ENCODE measurements at places on chromosomes 12 and 14.
A peak's percentile ranks its signal among the peaks of the same experiment; 100 is the strongest.

GRCh38 chr14:106174206-106174605 is 647.8 kb downstream of the TMEM121 start:
- no peak for DNase-seq

- no peak for DNase-seq
Observed at GRCh38 chr12:99722690-99723486, 75.3 kb downstream of the GARIN6 start.

DNA sequence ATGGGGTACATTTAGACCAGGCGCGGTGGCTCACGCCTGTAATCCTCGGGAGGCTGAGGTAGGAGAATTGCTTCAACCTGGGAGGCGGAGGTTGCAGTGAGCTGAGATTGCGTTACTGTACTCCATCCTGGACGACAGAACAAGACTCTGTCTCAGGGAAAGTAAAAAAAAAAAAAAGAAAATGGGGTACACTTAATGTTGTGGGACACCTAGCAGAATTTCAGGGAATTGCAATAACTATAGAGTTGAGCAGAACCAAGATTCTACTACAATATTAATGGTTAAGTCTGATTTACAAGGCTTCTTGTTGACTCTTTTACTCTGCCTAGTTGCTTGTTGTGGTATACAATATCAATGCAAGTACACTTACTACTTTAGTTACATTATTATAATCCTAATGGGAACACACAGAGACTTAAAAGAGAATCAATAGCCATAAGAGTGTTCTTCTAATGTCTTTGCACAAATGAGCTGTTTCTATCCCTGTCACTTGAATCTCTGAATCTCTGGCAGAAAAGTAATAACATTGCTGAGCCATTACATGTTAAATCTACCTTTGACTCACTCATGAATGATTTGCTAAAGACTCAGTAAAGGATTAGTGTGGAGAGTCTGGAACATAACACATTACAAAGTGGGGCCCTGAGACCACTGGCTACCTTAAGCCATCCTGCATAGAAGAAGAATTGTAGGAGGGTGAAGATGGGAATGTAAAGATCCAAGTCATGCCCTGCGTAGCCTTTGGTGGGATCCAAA is 22.7 kb downstream of the BEST3 start:
- no peak for DNase-seq

GRCh38 chr14:53953828-53954550 is 2.6 kb downstream of the BMP4 start:
- DNase-seq, result no peak

- no peak for DNase-seq
Observed at GRCh38 chr12:23356927-23357708, 592.4 kb downstream of the SOX5 start.

DNA sequence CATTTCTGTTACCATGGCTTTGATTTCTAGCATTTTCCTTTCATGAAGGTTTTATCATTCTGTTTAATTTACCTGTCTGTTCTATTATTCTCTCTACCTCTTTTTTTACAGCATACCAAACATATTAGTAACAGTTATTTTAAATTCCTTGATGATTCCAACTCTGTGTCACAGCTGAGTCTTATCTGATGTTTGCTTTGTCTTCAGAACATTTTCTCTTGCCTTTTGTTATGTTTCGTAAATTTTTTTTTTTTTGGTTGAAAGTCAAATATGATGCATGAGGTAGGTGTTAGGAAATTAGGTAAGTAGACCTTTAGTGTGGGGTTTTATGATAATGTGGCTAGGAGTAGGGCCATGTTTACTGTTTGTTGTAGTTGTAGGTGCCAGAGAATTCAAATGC is 496.4 kb downstream of the FOXG1 start:
- DNase-seq, result no peak

DNA sequence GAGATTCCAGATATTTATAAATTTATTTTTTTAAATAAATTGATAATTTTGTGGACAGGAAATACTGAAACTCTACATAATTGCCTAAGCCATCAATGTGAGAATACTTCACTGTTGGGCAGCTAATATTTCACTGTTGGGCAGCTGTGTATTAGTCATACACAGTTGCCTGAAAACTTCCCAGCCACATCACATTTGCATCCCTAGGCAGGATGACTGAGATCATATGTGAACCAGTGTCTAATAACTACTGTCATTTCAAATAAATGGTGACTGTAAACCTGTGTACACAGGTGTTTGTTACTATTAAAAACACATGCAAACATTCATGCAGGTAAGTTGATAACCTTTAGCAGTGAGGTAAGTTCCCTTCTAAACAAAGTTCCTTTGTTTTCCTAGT is 43.9 kb downstream of the TMTC3 start:
- DNase-seq, result peak; percentile 48

DNA sequence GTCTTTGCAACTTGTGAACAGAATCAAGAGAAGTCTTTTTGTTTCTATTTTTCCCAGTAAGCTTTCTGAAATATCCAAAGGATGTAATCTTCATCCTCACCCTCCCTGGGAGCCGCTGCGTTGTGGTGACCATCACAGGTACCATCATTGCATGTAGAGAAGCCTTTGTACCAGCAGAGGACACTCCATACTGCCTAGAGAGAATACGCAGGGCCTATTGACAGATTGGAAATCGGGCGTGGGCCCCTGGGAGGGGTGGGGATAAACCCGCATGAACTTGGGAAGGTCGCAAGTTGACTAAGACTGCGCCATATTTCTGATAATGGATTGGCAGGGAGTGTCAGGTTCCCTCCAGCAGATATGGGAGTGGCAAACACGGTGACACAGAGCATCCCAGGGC is 12.7 kb downstream of the KRT1 start:
- DNase-seq, result no peak

GRCh38 chr12:62772416-62772955 is 162.5 kb downstream of the PPM1H start:
- DNase-seq, result no peak

GRCh38 chr14:37968664-37969240 is 239.0 kb upstream of the SSTR1 start:
- DNase-seq, result no peak

GRCh38 chr12:93176610-93177126 is 201.1 kb upstream of the NUDT4 start:
- DNase-seq, result no peak

DNA sequence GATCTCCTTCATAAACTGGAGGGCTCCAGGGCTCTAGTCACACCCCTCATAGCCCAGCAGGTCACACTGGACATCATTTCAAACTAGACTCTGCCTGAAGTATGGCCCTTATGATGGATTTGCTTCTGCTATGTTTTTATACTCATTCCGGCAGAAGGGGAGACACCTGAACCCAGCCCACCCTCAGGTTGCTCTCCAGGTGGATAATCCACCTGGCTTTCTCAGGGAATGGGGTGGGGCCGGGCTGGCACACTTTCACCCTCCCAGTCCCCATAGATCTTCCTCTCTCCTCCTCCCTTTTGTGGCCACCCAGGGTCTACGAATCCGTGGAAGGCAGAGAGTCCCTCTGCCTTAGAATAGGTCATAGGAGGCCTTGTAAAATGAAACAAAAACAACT is 9.8 kb upstream of the KRT73 start:
- no peak for DNase-seq

DNA sequence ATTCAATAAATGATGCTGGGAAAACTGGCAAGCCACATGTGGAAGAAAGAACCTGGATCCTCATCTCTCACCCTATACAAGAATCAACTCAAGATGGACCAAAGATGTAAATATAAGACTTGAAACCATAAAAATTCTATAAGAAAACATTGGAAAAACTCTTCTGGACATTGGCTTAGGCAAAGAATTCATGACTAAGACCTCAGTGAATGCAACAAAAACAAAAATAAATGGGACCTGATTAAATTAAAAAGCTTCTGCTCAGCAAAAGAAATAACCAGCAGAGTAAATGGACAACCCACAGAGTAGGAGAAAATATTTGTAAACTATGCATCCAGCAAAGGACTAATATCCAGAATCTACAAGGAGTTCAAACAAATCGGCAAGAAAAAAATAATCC is 24.6 kb downstream of the ATG2B start:
- DNase-seq, result no peak

GRCh38 chr12:53219292-53219955 is 12.4 kb upstream of the ITGB7 start:
- no peak for DNase-seq

DNA sequence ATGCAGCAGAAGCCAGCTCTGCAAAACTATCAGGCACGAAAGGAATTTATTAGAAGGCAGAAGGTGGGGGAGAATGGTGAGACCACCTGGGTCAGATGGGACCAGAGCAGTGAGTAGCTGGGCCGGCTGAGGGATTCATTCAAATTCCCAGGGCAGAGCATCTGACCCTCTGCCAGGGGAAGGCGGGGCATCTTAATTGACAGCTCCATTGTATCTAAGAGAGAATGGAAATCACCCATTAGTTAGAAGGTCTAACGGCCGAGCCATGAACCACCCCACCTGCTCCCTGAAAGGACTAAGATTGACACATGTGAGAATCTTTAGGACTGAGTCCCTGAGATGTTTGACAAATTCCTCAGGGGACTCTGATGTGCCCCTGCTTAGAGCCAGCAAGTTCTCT is 83.7 kb downstream of the PHETA1 start:
- no peak for DNase-seq

DNA sequence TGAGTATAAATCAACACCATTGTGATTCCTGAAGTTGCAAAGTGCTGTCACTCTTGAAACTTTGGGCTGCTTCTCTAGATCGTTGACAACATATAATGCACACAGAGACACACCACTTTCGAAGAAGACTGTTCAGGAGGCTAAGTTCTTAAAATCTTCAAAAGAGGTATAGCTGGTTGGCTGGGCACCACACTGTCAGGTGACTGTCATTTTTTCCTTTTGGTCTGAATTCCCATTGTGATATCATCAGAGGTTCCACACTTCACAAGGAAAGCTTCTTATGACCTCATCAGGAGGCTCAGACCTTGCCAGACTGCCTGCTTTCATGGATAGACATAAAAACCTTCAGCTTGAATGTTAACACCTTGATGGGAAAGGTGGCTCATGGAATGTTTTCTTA is at the start of the genes CAPZA3 and PLCZ1:
CAPZA3 (plus strand) TSS at position 301 of the 400 bp plus-strand sequence. CDS start 150 bp downstream, outside the sequence.
PLCZ1 (minus strand) TSS at position 194 of the 400 bp plus-strand sequence. CDS start 641 bp downstream, outside the sequence.
- no peak for DNase-seq

- DNase-seq, result peak; percentile 70
Observed at GRCh38 chr14:50920482-50921230, 23.6 kb downstream of the PYGL start.

DNA sequence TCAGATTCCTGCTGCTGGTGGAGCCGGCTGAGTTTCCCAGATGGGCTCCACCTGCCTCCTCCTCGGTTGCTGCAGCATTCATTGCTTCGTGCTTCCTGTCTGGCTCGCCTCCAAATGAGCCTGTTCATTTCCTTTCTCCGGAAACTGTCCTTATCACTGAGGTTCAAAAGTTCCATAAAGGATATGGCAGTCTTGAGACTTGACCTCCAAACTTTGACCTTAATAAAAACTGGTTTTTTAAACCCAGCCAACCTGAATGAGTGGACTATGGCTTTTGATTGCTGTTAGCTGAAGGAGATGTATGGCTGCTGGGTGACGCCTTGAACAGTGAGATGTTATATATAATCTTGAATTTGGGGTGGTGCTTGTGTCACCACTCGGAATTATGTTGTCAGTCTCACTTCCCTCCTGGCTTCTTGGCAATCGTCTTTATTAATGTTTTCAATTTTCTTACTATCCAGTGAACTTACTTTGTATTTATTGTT is 62.7 kb downstream of the RASSF3 start:
- DNase-seq, result no peak

GRCh38 chr14:22494486-22495135 is 94.4 kb downstream of the DAD1 start:
- no peak for DNase-seq

Data from GM04504 (cell line).